ENCODE measurements at places on chromosomes 11 and 22.
A peak's percentile ranks its signal among the peaks of the same experiment; 100 is the strongest.

DNA sequence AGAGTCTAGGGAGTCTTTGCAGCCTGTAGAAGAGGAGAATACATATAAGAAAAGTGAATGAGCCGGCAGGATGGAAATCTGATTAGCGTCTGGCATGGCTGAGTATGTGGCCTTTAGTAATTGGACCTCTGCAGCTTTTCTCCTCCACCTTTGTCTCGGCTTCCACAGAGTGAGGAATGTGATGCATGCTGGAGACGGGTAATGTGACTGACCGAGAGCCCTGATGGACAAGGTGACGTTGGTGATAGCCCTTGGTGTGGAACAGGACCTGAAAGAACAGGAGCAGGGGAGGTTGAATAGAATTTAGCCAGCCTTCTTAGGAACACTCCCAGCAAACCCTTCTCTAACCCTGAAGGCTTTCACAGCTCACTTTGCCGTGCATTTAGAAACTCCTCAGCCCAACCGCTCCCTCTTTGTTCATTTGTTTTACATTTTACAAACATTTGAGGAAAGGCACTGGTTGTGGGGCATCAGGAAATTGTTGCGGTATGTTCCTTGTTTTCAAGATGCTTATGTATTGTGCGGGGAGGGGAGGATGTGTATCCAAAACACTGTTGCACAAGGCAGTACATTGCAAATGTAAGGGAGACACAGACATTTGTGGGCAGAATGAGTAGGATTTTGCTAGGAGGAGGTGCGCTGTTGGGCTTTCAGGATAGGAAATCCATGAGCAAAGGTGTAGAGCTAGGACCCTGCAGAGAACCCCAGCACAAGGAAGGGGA is 6.9 kb downstream of the GTPBP1 start:
- H3K4me3 ChIP-seq, result no peak overlapping the region
- H3K36me3 ChIP-seq, result peaks cover 39% of the 10 kb centered on the region
- H3K27ac ChIP-seq, result no peak overlapping the region
- H3K27me3 ChIP-seq, result no peaks in the 10 kb centered on the region

DNA sequence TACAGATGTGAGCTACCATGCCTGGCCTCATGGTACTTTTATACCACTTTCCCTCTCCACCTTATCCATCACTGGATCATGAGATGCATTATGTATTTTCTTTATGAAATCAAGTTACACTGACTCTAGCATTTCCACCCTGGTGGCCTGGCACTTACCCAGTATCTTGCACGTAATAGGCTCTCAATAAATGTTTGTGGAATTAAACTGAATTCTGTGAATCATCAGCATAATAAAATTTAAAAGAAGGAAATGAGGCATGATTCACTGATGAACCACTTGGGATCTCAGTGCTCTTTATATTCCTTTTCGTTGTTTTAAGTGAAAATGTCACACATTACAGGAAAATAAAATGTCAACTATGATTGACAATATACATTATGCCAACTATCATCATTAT is 25.1 kb downstream of the ADM start:
- peaks cover 16% of the 10 kb centered on the region for H3K4me1 ChIP-seq
- no peak overlapping the region for H3K4me3 ChIP-seq
- DNase-seq, result no peak
- no peak overlapping the region for H3K27ac ChIP-seq

DNA sequence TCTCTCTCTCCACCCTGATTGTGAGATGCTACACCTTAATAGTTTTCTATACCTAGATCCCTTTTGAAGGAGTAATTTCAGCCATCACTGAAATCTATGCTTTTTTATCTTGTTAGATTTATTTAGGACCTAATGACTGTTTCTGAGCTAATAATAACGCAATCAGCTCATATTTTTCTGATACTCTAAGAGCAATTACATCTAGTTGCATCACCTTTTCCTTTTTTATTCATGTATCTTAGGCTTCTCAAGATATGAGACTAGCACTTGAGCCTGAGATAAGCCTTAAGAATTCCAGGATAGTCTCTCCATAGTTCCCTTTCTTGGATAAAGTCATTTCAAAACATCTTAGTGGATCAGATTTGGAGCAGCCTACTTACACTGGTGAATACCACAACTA is 25.1 kb upstream of the CAVIN3 start:
- H3K4me3 ChIP-seq, result no peak overlapping the region
- no peaks in the 10 kb centered on the region for H3K36me3 ChIP-seq
- DNase-seq, result no peak
- no peaks in the 10 kb centered on the region for H3K27me3 ChIP-seq

DNA sequence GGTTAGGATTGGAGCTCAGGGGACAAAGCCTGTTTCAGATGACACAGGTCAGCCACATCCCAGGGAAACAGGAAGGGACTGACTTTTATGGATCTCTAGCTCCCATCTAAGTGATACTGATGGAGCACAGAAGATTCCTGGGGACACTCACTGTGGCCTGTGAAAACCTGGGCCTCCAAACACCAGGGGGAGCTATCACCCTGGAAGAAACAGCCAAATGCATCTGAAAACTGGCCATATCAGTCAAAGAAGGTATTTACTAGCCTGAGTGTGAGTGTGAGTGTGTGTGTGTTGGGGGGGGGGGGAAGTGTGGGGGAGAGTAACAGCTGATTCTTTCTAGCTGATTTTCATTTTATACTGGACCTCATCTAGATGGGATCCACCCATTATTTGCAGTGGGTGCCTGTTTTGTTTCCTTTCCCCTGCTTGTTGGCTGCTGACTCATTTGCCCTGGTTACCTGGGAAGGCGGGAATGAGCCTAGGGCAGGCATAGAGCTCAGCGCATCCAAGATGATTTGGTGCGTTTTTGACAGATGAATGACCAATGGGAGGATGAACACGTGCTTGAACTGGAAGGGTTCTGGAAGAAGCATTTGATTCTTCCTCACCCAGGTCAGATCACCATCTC is 284.0 kb downstream of the KIRREL3 start:
- DNase-seq, result peak; percentile 67
- no peak overlapping the region for H3K27ac ChIP-seq
- H3K27me3 ChIP-seq, result peaks cover 64% of the 10 kb centered on the region
- no peak overlapping the region for H3K4me3 ChIP-seq

DNA sequence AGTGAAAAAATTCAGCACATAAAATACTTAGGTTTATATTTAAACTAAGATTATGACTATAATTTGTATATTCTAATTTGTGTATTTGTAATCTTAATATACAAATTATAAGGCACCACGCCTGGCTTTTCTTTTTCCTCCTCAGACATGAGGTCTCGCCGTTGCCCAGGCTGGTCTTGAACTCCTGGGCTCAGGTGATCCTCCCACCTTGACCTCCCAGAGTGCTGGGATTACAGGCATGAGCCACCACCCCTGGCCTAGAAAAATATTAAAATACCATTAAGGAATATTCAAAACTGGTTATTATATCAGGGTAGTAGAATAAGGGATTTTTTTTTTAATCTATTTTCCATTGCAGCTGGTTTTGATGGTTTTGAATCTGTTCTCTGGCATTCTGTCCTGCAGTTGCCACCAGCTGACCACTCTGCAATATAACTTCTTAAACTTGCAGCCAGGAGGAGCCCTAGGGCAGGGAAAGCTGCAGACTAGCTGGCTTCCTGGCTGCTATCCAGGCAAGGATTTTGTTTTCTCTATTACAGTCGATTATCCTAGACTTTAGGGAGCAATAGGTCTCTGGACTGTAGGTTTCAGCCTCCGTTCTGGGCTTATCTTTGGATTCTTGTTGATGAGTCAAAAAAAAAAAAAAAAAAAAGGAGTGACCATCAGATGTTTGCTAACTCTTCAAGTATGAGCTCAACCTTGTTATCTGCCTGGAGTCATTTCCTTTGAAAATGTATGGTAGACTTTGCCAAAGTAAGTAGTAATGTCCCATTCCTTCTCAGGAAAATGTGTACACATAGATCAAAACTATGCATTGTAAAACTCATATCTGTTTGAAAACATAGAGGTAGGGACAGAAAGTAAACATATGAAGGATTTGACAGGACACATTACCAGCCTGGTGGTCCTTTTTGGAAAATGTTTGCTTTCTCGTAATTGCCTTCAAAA is 13.2 kb downstream of the POLA2 start:
- no peaks in the 10 kb centered on the region for H3K27me3 ChIP-seq
- H3K4me3 ChIP-seq, result peak overlapping the region; percentile 14
- DNase-seq, result peak; percentile 86
- peak overlapping the region; percentile 76 for H3K27ac ChIP-seq
- peaks cover 21% of the 10 kb centered on the region for H3K36me3 ChIP-seq

- H3K4me3 ChIP-seq, result no peak overlapping the region
- H3K27me3 ChIP-seq, result no peaks in the 10 kb centered on the region
- no peak for DNase-seq
- peaks cover 21% of the 10 kb centered on the region for H3K36me3 ChIP-seq
Measured at GRCh38 chr11:6566704-6567370, 36.6 kb downstream of the RRP8 start.

GRCh38 chr11:406796-407650 is 7.8 kb downstream of the SIGIRR start:
- no peaks in the 10 kb centered on the region for H3K27me3 ChIP-seq
- H3K4me3 ChIP-seq, result no peak overlapping the region
- H3K36me3 ChIP-seq, result peaks cover 62% of the 10 kb centered on the region
- H3K4me1 ChIP-seq, result no peaks in the 10 kb centered on the region

- no peak overlapping the region for H3K4me3 ChIP-seq
- peaks cover 12% of the 10 kb centered on the region for H3K27me3 ChIP-seq
- H3K27ac ChIP-seq, result no peak overlapping the region
- peaks cover 5% of the 10 kb centered on the region for H3K36me3 ChIP-seq
- peaks cover 19% of the 10 kb centered on the region for H3K4me1 ChIP-seq
Measured at GRCh38 chr11:69854713-69855112, 35.5 kb upstream of the FGF3 start.

DNA sequence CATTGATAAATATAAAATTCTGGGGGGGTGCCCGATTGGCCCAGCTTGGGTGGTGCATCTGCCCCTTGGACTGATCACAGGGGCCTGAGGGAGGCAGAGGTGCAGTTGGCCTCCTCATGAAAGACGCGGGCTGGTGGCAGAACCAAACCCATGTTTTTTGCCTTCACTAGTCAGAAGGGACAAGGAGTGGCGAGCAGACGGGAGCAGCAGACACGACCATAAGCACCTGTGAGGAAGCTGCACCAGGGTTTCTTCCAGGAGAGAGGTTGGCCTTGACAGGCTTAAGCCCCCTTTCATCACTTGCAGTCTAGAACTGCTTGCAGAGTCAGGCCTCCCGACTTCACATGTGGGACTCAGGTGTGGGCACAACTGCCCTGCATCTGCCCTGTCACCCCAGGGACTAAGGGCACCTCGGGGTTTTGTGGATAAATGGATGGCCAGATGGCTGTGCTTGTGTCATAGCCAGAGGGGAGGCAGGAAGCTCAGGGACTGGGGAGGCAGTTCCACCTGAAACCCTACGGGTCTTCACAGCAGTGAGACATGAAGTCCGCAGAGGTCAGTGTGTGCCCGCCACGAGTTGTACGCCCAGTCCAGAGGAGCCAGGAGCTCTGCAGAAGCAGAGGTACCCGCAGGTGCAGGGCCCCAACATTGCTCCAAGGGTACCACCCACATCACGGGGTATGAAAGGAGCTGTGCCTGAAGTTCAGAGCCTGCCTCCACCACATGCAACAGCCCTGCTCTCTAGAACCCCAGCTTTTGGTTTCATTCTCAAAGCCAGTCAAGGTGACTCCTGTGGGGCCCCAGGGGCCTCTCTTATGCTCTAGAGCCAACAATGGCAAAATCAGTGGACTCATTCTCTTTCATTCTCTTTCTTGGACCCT is 18.2 kb upstream of the SYT13 start:
- no peaks in the 10 kb centered on the region for H3K4me1 ChIP-seq
- H3K4me3 ChIP-seq, result no peak overlapping the region
- H3K36me3 ChIP-seq, result no peaks in the 10 kb centered on the region
- peaks cover 65% of the 10 kb centered on the region for H3K27me3 ChIP-seq
- H3K27ac ChIP-seq, result no peak overlapping the region

DNA sequence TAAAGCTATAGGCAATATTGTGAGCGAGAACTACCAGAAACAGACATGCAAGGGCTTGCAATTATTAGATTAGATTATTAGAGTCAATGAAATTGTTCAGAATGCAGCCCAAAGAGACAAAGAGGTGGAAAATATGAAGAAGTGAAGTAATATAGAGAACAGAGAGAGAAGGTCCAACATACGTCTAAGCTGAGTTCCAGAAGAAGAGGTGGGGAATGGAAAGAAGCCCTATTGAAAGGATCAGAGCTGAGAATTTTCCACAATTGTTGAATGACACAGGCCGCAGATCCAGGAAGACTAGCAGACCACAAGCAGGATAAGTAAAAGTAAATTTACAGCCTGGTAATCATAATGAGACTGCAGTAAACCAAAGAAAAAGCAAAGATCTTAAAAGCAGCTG is 93.2 kb downstream of the EXT2 start:
- DNase-seq, result no peak
- peaks cover under 1% of the 10 kb centered on the region for H3K36me3 ChIP-seq
- no peaks in the 10 kb centered on the region for H3K27me3 ChIP-seq
- peaks cover 25% of the 10 kb centered on the region for H3K4me1 ChIP-seq
- H3K4me3 ChIP-seq, result no peak overlapping the region
- no peak overlapping the region for H3K27ac ChIP-seq

GRCh38 chr11:116379185-116379828 is 393.5 kb downstream of the BUD13 start:
- no peaks in the 10 kb centered on the region for H3K4me1 ChIP-seq
- no peaks in the 10 kb centered on the region for H3K36me3 ChIP-seq
- peak; percentile 34 for DNase-seq
- H3K4me3 ChIP-seq, result no peak overlapping the region
- peaks cover 78% of the 10 kb centered on the region for H3K27me3 ChIP-seq

- no peak overlapping the region for H3K27ac ChIP-seq
- H3K4me1 ChIP-seq, result no peaks in the 10 kb centered on the region
- H3K36me3 ChIP-seq, result no peaks in the 10 kb centered on the region
Measured at GRCh38 chr11:61853698-61854169, 25.6 kb downstream of the FADS2 start.

GRCh38 chr22:28344918-28345703 is 334.5 kb downstream of the TTC28 start:
- H3K4me1 ChIP-seq, result no peaks in the 10 kb centered on the region
- no peak overlapping the region for H3K4me3 ChIP-seq
- no peak overlapping the region for H3K27ac ChIP-seq
- H3K27me3 ChIP-seq, result peaks cover 30% of the 10 kb centered on the region

GRCh38 chr11:107017433-107018218 is 650 bp downstream of the GUCY1A2 start:
- H3K27ac ChIP-seq, result no peak overlapping the region
- peak; percentile 40 for DNase-seq
- H3K4me3 ChIP-seq, result peak overlapping the region; percentile 65
- H3K27me3 ChIP-seq, result peaks cover 40% of the 10 kb centered on the region
- peaks cover 15% of the 10 kb centered on the region for H3K36me3 ChIP-seq

DNA sequence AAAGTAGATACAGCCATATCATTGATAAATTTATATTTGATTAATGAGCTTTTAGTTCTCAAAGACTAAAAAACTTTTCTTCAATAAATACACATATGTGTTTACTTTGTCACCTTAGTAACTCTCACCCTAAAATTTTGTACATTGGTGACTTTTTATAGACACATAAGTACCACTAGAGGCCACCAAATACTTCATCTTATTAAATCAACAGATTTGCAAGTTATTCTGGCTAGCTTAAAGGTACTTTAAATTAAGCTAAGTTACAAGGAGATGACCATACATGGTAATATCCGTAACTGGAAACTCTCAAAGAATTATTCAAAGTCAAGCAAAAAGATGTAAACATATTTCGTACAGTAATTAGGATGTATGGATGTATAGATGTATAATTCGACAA is 112.2 kb downstream of the SBF2 start:
- peaks cover 2% of the 10 kb centered on the region for H3K4me1 ChIP-seq
- H3K27ac ChIP-seq, result no peak overlapping the region
- H3K4me3 ChIP-seq, result no peak overlapping the region
- no peaks in the 10 kb centered on the region for H3K36me3 ChIP-seq
- H3K27me3 ChIP-seq, result no peaks in the 10 kb centered on the region
